ENCODE measurements at places on chromosomes 7 and 10. TPM values are rescaled to one million over a fixed set of nuclear protein-coding genes. Genes with fewer than 3 reads are reported as not detected.

- no peak for DNase-seq
Observed at GRCh38 chr10:6203331-6204062, 765 bp downstream of the PFKFB3 start.

- no peak for DNase-seq
Observed at GRCh38 chr7:80785961-80786536, 132.8 kb downstream of the SEMA3C start.

DNA sequence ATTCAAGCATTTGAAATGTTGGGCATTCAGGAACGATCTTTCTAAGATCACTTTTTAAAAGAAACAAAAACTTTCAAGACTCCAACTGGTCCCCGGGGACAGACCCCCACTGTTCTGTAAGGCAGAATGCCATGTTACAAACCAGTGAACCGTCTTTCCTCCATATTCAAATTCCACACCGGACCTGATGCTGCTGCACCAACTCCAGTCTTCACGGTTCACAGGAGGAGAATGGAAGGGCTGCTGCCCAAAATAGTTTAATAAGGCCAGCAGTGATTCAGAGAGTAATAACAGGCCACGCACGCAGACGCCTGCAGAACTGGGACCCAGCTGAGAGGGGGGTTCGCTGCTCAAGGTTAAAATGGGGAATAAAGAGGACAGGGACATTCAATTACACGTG is 47.2 kb downstream of the OSBPL3 start:
- DNase-seq, result no peak

- no peak for DNase-seq
Observed at GRCh38 chr10:132135053-132135872, 51.5 kb upstream of the DPYSL4 start.

PRTFDC1 gene
- total RNA-seq, result 2.8 TPM

Measured in glomerular endothelial cell (primary cell).